ENCODE measurements at places on chromosomes 3 and 15. TPM values are rescaled to one million over a fixed set of nuclear protein-coding genes. Genes with fewer than 3 reads are reported as not detected.

The SPCS1 gene
- total RNA-seq: 40.5 TPM

The NR2F2 gene
- total RNA-seq: 36.6 TPM

The SLC28A1 gene
- total RNA-seq: not detected

The DCLK3 gene
- total RNA-seq: under 0.01 TPM

The MINAR1 gene
- total RNA-seq: 0.51 TPM

Measured in dermis blood vessel endothelial cell (primary cell).